Activated CD4-positive, alpha-beta T cell treated with anti-CD3 and anti-CD28 coated beads for 24 hours (primary cell): ENCODE measurements at places on chromosomes 6 and 20.

DNA sequence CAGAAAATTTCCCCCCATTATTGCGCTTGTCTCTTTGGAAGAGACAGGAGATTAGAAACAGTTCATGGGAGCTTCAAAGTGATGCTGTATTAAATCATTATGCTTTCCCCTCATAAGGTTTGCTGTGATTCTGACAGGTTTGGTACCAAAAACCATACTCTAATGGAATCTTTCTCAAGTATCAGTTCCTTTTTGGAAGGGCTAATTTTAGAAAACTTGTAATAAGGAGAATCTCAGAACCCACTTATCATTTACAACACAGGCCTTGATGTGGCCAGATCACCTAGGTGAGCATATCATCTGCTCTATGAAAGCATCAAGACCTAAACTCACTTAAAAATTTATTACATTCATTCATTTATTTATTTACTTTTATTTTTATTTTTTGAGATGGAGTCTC lies 51.2 kb downstream of the TP53INP2 start:
- no peak for DNase-seq

DNA sequence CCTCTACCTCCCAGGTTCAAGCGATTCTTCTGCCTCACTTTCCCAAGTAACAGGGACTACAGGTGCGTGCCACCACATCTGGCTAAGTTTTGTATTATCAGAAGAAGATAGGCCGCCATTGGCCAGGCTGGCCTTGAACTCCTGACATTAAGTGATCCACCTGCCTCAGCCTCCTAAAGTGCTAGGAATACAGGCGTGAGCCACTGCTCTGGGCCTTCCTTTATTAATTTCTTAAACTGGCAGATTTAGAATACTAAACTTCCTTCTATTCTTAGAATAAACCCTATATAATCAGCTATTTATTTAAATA lies 86.6 kb downstream of the HFE start:
- no peak for DNase-seq

DNA sequence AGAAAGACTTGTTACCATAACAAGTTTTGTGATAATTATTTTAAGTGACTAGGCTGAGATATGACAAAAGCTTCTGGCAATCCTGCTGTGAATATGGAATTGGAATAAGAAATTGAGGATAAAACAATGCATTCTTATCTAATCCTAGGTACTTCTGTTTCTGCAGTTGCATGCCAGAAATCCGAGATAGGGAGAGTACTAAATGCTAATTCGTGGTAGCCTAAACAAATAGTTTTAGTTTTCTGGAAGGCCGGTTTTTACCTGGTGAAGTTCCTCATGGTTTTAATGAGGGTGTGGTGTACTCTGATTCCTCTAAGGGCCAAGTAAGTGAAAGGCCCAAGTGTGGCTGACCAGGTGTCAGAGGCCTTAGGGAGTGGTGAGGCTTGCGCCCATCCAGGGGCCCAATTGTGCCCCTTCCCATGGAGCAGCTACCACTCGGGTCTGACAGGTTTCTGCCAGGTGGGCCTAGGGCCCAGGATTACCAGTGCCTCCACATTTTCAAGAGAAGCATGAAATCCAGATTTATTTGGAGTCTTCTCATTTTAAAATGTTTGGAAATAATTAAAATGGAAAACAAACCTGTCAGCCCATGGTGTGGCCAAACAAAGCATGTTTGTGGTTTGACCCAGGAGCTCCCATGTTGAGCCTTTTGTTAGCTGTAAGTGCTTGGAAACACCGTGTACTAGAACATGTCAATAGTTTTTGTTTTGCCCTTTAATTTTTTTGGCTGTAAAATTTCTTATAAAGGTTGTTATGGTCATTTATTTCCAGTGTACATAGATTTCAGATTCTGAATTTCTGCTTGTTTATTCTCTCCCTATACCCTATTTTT lies 6.6 kb downstream of the PLCB4 start:
- DNase-seq, result no peak

DNA sequence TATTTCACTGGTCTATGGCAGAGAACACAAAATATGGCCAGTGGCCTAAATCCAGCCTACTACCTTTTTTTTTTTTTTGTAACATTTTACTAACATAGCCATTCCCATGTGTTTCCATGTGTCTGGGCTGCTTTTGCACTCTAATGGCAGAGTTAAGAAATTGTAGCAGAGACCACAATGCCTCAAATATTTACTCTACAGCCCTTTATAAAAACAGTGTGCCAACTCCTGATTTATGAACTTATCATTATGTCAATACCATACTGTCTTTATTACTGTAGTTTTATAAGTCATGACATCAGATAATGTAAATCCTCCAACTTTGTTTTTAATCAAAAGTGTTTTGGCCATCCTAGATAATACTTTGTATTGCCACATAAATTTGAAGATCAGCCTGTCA lies 27.4 kb upstream of the CAP2 start:
- no peak for DNase-seq

- no peak for DNase-seq
Observed at GRCh38 chr6:148723484-148723883, 23.3 kb upstream of the UST start.

GRCh38 chr6:152209211-152209610 lies 401.7 kb downstream of the ESR1 start:
- DNase-seq, result no peak

- DNase-seq, result no peak
Observed at GRCh38 chr6:126039284-126039683, 52.9 kb downstream of the TRMT11 start.

DNA sequence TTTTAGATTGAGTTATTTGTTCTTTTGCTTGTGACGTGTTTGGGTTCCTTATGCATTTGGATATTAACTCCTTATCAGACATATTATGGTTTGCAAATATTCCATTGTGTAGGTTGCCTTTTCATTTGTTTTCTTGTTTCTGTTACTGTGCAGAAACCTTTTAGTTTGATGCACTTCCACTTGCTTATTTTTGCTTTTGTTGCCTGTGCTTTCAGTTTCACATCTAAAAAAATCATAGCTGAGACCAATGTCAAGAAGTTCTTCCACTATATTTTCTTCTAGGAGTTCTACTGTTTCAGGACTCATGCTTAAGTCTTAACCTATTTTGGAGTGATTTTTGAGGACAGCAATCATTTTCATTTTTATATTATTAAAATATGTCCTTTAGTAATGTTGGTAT lies 113.5 kb downstream of the EPM2A start:
- no peak for DNase-seq

- DNase-seq, result no peak
Observed at GRCh38 chr6:100719883-100720682, 161.0 kb downstream of the ASCC3 start.

DNA sequence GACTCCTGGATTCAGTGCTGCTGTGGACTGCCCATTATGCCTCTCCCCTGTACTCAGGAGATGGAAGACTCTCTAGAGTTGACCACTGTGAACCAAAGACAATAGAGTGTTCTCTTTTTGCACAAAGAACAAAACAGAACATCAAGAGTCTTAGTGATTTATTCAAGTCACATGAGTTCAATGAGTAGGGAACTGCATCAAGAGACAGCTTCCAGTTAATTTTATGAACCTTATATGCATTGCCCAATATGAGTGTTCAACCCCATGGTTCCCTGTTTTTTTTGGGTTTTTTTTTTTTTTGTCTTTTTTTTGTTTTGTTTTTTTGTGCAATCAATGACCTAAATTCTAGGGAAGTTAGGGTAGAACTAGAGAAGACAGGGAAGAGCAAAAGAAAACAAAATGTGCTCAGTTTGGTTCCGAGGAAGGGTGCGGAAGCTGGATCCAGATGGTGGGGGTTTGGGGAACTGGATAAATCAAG lies 224.3 kb downstream of the MAFB start:
- DNase-seq, result no peak

GRCh38 chr6:152642578-152643375 lies 5.6 kb upstream of the SYNE1 start:
- DNase-seq, result no peak

DNA sequence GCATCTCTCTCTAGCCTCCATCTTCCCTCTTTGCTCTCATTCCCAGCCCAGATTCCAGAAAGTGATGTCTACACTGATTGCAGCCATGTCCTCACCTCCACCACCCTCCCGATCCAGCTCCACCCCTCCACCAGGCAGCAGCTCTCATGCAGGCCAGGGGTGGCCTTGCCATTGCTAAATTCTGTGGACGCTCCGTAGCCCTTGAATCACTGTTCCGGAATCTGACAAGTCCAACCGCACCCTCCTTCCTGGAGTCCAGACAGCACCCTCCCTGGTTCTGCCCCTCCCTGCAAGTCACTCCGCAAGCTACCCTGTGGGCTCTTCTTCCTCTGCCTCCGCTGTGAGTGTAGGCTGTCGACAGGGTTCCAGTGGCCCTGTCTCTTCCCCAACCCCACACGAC lies 26.2 kb downstream of the TNXB start:
- no peak for DNase-seq
